ENCODE measurements at places on chromosomes 12 and 14.
A peak's percentile ranks its signal among the peaks of the same experiment; 100 is the strongest.

DNA sequence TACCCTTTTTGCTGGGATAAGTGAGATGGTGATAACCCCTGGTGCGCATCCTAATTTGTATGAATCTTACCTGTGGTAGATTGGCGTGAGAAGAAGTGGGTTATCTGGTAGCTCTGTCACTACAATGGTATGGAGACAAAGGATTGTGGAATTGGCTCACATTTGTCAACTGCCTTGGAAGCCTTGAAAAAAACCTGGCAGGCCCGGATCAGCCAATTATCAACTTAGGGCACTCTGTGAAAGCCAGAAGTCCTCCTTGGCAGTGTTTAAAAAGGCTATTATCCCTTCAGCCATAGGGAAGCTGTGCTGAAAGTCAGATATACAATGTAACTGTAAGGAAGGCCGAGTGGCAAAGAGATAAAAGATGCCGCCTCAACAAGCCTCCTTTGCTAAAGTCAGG lies 56.5 kb downstream of the WASHC3 start:
- no peak for DNase-seq

GRCh38 chr12:54565310-54565985 lies 16.0 kb downstream of the PDE1B start:
- DNase-seq: no peak

GRCh38 chr14:71119075-71119474 lies 211.8 kb downstream of the PCNX1 start:
- DNase-seq: no peak

- DNase-seq: no peak
Observed at GRCh38 chr14:27390155-27390554, 792.3 kb upstream of the NOVA1 start.

DNA sequence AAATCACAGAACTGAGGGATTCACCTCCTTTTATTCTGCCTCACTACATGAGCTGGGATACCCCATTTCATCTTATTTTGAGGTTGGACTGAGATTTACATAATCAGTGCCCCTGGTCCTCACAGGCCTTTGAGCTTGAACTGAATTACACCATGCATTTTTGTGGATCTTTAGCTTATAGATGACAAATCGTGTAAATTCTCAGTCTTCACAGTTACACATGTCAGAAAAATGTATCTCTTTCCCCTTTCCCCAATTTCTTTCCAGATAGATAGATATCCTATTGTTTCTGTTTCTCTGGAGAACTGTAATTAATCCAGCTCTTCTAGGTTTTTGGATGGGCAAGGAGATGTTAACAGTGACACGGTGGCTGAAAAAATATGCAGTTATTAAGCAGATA lies 1778.9 kb upstream of the SEL1L start:
- DNase-seq: no peak

- DNase-seq: peak; percentile 99
Observed at GRCh38 chr12:131928711-131929580, at the start of gene PUS1. PUS1 (plus strand) TSS chr12:131929276; CDS start chr12:131929723, 447 bp downstream.

GRCh38 chr12:29460082-29460481 lies 37.4 kb downstream of the OVCH1 start:
- no peak for DNase-seq

DNA sequence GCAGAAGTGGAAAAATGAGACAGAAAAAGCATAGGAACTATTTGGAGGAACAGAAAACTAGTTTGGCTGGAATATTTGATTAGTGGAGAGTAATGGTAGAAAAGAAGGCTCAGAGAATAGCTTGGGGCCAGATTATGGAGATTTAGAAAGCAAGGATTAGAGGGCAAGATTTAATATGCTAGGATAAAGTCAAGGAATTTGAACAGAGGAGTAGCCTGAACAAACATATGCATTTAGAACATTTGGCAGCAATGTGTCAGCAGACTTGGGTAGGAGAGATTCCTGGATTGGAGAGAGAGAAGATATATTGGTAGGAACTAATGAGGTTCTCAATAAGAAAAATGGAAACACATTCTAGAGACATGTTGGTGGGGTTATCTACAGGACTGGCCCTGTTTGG lies 229.2 kb upstream of the PKP2 start:
- DNase-seq: no peak

GRCh38 chr14:60561845-60562746 lies 53.1 kb downstream of the SIX6 start:
- peak; percentile 61 for DNase-seq
